ENCODE measurements at places on chromosomes 5 and 9.
A peak's percentile ranks its signal among the peaks of the same experiment; 100 is the strongest.

GRCh38 chr9:72006501-72006900 lies 53.9 kb downstream of the C9orf57 start:
- DNase-seq: no peak

GRCh38 chr5:18095061-18095460 lies 460.8 kb downstream of the TAF11L14 start:
- DNase-seq: no peak

- DNase-seq: peak; percentile 89
Observed at GRCh38 chr9:469672-470551, 255.2 kb downstream of the DOCK8 start.

- DNase-seq: no peak
Observed at GRCh38 chr5:40389591-40389990, 290.1 kb upstream of the PTGER4 start.

Data from activated T-helper 9 cell treated with anti-CD3 and anti-CD28 coated beads, Interleukin-2, amount 50 U/mL, for 16 hours (primary cell).